CD4-positive, alpha-beta memory T cell (primary cell): ENCODE measurements at places on chromosomes 3 and 15. TPM values are rescaled to one million over a fixed set of nuclear protein-coding genes. Genes with fewer than 3 reads are reported as not detected.

GRCh38 chr3:129235344-129235917 is 14.0 kb upstream of the COPG1 start:
- no peak for DNase-seq

- no peak for DNase-seq
These were observed 80.8 kb upstream of the PROK2 start for GRCh38 chr3:71865727-71866126.

- DNase-seq, result no peak
These were observed 44.2 kb downstream of the SGO1 start for GRCh38 chr3:20141851-20142250.

DNA sequence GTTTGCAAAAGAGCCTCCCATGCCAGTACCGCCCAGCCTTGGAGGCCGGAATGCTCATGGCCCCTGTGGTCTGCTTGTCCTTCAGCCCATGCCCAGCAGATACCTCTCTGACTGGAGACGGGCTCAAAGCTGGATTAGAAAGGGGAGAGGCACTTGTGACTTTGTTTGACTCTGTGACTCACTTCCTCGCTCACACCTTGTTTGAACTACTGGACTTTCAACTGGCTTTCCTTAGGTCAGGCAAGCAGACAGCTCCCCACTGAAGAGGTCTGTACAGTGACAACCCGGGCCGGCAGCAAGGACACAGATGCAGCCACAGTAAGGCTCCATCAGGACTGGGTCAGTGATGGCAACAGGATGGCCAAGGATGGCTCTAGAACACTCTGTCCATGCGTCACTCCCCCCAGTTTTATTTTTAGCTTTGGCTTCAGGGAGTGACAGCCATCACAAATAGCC is 98.6 kb upstream of the ABHD17C start:
- DNase-seq, result no peak

DNA sequence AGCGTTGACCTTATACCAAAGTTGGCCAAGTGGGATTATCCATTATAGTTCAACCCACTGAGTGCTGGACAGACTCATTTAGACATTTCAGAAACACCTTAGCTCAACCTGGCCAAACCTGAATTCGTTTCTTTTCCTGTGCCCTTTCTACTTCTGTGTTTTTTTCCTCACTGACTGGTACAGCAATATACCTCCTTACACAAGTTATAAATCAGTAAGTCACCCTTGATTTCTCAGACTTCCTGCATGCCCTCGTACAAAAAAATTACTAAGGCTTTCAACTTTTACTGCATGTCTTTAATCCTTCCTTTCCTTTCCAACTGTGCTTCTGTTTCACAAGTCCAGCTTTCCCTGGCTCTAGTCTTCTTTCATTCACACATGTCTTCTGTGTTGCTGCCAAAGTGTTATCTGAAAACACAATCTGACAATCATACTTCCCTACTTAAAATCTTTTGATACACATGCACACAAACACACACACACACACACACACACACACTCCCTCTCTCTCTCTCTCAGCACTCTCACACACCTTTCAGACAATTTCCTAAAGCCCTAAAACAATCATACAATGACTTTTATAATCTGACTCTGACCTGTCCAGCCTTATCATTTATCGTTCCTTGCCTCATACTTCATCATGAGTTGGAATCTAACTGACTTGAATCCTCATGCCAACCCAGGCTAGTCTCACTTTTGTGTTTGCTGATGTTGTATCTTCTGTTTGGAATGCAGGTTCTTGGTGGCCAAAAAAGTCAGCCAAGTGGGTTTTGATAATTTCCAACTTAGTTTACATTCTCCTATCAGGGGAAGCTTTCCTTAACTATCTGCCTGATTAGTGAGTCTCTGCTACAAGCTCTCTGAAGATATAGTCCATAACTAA is 436.4 kb downstream of the NAALADL2 start:
- DNase-seq, result no peak

DNA sequence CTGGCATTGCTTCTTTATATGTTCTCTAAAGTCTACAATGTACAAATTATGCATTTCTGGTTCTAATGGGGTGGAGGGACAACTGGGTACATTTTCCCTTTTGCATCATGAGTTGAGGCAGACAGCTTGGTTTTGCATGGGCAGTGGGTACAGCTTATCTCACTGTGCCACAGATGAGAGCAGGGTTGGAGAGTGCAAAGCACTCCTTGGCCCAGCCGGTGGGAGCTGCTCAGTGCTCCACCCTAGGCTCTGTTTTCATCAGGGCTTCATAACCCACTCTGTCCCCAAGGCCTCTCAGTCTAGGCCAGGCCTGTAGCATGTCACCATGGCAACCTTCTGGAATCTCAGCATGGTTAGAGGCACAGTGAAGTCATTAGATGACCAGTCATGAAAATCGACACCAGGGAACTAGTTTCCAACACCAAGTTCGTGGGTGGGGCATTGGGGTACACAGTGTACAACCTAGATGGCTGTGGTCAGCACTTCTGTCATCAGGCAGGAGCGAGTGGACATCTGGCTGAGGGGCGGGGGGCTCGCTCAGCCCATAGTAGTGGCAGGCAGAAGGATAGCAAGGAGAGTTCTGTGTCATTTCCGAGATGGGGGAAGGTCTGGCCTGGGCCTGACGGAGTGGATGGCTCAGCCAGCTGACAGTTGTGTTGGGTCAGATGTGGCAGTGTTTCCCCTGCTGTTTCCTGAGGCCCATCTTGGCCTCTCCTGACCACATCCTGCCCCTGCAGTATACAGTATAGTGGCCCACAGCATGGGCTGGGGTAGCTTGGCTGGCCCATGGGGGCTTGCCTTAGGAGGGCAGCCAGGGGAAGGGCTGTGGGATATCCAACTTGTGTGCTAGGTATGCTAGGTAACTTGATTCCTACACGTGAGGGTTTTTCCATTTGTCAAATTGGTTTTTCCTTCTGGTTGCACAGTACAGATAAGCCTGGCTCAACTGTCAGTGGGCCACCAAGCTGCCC is 75.7 kb upstream of the PRR23C start:
- no peak for DNase-seq

Gene IL5RA
- polyA plus RNA-seq, result 1.1 TPM
